RKO (cell line): ENCODE measurements at places on chromosomes 7 and 10.
A peak's percentile ranks its signal among the peaks of the same experiment; 100 is the strongest.

DNA sequence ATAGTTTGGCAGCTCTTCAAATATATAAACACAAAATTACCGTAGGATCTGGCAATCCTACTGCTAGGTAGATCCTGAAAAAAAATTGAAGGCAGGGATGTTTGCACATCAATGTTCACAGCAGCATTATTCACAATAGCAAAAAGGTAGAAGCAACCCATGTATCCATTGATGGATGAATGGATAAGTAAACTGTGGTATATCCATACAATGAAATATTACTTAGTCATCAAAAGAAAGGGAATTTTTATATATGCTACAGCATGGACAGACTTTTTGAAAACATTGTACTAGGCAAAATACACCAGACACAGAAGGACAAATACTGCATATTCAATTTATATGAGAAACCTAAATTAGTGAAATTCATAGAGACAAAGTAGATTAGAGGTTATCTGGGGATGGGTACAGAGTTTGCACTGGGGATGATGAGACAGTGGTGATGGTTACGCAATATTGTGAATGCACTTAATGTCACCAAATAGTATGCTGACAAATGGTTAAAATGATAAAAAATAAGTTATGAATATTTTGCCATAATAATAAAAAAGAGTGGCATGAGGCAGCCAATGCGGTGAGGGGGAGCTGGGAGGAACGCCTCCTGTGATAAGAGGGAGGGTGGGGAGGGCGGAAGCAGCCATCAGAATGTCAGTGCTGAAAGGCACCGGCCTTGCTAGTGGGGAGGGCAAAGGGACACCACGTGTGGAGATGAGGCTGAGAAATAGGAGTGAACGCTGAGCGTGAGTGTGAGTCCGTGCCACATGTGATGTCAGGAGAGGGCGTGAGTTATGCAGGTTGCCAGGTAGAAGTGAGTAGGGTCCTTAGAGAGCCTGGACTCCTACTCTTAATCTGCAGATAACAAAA lies 386.1 kb upstream of the PODXL start:
- DNase-seq: no peak

- no peak for DNase-seq
Measured at GRCh38 chr10:11962176-11962575, 80.4 kb downstream of the UPF2 start.

- DNase-seq: peak; percentile 19
Measured at GRCh38 chr10:19168584-19168983, 120.0 kb downstream of the MALRD1 start.

- no peak for DNase-seq
Measured at GRCh38 chr7:52340067-52340466, 695.4 kb upstream of the POM121L12 start.

GRCh38 chr10:71040343-71040742 lies 152.0 kb upstream of the PCBD1 start:
- DNase-seq: no peak

- no peak for DNase-seq
Measured at GRCh38 chr7:112365551-112365950, 84.7 kb upstream of the IFRD1 start.

GRCh38 chr7:7972922-7973594 lies 4.5 kb downstream of the GLCCI1 start:
- DNase-seq: no peak

DNA sequence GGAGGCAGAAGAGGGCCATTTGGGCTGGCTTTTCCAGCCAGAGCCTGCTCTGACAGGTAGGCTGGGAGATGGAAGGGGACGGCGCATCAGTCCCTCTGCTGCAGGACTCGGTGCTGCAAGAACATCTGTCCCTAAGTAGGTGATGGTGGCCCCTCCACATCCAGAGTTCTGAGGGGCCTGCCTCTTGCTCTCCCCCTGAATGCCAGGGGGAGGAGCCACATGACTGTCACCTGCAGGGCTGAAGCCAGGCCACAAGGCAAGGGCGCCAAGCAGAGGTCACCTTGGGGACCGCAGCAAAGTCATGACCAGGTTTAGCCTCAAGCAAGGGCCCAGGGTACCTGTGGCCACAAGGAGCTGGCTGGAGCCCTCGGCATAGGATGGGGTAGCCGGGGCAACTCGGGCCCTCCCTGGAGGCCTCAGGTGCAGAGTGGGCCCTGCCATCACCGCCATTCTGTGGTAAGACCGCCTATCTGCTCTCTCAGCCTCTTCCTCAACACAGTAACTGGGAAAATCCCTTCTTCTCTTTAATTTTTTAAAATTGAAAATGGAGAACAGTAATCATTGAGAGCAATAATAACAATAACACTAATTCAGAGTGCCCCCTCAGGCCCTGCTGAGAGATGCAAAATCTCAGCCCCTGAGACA lies 99.3 kb downstream of the FAM53B start:
- no peak for DNase-seq

GRCh38 chr7:75738604-75738974 lies at the start of gene HIP1:
Gene HIP1, minus strand, starts transcription at chr7:75738941. Its CDS starts 21 bp downstream, at chr7:75738920.
- DNase-seq: no peak

DNA sequence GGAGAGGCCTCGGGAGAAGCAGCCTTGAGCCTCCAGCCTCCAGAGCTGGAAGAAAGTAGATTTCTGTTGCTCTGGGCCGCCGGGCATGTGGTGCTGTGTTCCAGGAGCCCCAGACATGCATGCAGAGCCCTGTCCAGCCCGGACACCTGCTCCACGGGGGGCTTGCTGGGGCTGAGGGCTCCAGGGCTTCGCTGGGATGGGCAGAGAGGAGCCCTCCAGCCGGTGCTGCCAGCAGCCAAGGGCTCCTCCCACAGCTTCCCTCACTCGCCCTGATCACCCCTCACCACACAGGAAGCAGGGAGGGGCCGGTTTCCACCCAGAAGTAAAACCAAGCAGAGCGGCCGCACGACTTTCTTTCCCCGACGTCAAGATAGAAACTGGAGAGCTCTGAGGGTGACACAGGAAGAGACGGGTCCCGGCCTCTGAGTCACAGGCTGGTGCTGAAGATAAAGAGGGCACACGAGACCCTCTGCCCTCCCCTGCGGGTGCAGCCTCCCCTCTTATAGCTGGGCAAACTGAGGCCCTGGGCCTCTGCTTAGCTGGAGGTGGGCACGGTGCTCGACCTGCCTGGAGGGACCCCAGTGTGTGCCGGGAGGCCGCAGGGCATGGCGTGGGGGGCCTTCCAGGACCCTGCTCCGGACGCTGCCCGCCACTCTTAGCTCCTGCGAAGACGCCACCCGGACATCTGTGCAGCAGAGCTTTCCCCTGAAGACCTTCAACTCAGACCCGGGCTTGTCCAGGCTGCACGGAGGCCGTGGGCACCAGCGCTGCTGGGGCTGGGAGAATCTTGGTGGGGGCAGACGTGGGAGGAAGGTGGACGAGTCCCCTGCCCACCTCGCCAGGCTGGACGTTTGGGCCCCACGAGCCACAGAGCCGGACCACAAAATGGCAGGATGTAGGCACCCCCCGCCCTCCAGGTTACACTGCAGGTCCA lies 31.1 kb downstream of the ADAP1 start:
- no peak for DNase-seq

DNA sequence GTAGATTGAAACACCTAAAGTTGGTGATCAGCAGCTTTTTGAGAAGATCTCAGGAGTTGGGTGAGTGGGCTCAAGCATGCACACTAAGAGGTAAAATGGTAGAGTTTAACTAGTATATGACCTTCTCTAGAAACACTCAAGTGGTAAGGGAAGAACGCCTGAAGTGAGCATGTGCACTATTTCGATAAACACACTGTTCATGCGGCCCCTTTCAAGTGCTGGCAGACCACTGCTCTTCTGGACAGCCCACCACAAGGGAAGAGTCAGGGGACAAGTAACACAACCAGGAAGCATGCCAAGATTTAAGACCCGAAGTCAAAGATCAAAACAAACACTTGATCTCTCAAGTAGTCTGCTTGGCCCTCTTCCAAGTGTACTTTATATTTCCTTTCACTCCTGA lies 519.5 kb upstream of the ZWINT start:
- no peak for DNase-seq

DNA sequence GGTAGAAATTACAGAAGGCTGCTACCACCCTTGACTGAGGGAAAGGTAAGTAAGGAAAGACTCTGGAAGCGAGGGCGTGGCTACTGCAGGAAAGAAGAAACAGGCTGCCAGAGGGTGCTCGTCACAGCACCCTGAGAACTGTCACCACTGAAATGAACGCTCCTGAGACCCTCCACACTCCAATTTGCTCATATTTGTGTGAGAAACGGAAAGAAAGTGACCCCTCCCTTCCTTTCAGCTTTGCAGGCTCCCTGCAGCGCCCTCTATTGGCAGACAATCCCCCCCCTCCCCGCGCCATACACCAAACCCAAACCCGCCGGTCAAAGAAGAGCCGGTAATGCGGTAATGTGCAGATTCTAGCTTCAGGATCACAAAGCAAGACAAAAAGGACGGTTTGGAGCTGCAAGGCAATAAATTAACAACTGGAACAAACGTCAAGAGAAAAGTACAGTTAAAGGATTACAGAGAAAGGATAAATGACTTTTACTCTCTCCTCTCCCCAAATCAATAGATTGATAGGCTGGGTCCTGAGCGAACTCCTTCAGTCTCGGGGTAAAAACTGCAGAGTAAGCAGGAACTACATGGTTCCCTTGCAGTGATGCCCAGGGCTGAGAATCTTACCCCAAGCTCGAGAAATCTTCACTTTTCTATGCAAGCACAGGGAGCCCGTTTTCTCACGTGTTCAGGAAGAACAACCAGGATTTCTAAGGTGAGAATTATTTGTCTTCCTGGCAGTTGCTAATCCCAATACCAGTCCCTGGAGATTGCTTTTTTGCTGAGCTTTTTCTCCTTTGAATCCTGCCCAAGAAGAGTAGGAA lies 47.6 kb downstream of the STEAP1B start:
- DNase-seq: no peak

GRCh38 chr7:116981939-116982338 lies 28.6 kb downstream of the ST7 start:
- DNase-seq: no peak

DNA sequence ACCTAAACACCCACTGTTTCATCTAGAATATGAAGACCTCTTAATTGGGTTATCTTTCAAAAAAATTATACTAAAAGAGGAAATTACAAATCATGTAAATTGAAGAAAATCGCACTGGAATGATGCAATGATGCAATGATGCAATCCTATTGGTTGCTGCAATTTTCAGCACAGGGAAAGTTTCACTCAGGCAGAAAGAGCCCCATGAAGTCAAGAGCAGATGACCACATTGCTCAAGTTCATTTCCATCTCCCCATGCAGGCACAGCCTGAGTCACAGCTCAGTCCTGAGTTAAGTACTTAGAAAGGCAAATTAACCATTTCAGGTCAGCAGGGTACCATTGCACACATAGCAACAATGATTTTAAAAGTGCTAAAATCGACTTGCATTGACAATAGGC lies 180.3 kb upstream of the MYO3A start:
- DNase-seq: peak; percentile 27

DNA sequence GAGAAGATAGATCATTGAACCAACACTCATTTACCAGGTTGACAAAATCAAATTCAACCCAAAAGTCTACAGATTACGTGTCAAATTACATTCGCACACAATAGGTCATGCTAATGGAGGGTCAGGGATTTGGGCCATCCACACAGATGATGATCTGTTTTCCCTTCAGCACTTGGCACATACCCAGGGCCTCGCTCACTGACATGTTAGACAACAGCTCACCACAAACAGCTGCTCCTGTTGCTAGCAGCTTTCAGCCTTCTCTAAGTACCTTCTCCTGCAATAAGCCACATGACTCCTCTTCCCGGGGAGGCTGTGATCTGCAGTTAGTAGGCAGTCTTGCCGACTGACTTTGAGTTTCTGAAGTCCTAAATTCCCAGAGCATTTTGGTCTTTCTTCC lies 18.4 kb downstream of the NKX2-3 start:
- DNase-seq: peak; percentile 25

GRCh38 chr10:9734218-9734617 lies 1283.5 kb upstream of the CELF2 start:
- no peak for DNase-seq

- no peak for DNase-seq
Measured at GRCh38 chr7:94486216-94486615, 23.4 kb upstream of the CASD1 start.

GRCh38 chr7:29140873-29141468 lies 5.4 kb downstream of the CPVL start:
- DNase-seq: no peak
